ENCODE measurements at places on chromosomes 16 and 17. TPM values are rescaled to one million over a fixed set of nuclear protein-coding genes. Genes with fewer than 3 reads are reported as not detected.

The ICAM2 gene
- total RNA-seq = 12.9 TPM

The ANKS3 gene
- total RNA-seq = 22.0 TPM

The MATCAP1 gene
- total RNA-seq = 10.8 TPM

The NPIPA8 gene
- not detected for total RNA-seq

The DRC7 gene
- total RNA-seq = 0.04 TPM

The CLCN7 gene
- total RNA-seq = 116 TPM

The CENPN gene
- total RNA-seq = 11.0 TPM

- no peak for DNase-seq
Measured at GRCh38 chr17:82978765-82979349, 100.6 kb upstream of the METRNL start.

DNA sequence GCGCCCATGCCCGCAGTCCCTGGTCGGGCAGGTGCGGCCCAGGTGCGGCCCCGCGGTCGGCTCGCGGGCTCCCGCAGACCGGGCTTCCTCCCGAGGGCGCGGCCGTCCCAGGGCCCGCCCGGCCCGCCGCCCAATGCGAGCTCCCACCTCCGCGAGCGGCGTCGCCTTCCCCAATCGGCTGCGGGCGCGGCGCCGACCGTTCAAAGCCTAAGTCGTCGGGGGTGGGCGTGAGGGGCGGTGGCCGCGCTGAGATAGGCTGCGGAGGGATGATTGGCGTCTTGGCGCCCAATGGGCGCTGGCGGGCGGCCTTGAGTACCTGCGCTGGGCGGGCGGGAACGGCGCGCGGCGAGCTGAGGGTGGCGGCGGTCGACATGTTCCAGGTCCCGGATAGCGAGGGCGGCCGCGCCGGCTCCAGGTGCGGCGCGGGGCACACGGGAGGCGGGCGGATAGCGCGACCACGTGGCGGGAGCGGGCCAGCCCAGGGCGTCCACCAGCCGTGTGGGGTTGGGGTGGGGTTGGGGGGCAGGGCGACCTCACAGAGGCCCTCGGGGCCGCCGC is at the start of gene JPT2:
Gene JPT2, plus strand, starts transcription at position 338 of the 558 bp plus-strand sequence. Its CDS starts 34 bp downstream, at position 372.
- DNase-seq = peak; percentile 89

GRCh38 chr17:49846938-49847712 is 744 bp downstream of the TAC4 start:
- no peak for DNase-seq

DNA sequence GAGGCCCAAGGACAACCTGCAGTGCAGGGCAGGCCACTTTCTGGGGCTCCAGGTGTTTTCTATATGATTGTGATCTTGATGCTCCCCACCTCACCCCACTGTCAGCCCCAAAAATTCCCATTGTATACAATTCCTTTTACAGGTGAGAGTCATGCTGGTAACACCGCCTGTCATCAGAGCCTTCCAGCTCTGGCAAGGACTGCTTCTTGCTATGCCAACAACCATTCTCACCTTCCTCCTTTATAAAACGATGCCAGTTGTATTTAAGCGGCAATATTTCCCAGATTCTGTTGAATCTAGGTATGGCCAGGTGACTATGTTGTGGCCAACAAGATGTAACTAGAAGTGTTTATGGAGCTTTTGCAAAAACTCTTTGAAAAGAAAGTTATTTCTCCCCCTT is 30.4 kb upstream of the CALB2 start:
- no peak for DNase-seq

GRCh38 chr17:34412534-34412933 is 49.5 kb upstream of the CCL1 start:
- no peak for DNase-seq

GRCh38 chr16:15542261-15542660 is 100.7 kb downstream of the MARF1 start:
- DNase-seq = no peak

DNA sequence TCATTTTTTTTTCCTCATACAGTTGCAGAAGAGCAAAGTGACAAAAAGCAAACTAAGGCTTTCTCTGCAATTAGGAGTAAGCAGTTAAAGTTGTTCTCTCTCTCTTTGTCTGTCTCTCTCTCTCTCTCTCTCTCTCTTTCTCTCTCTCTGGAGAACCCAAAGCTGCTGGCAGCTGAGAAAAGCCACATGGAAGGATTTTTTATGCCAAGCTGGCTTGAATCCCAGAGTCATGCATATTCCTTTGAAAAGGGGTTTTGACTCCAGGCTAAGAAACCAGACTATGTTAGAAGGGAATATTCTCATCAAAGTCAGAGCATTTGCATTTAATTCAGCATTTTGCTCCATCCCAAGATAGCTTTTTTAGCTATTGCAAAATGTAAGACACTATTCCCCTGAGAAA is 1114.2 kb upstream of the GOT2 start:
- DNase-seq = no peak

GRCh38 chr17:66548158-66548557 is 245.7 kb downstream of the PRKCA start:
- DNase-seq = no peak

GRCh38 chr17:2416010-2416734 is 15.3 kb upstream of the MNT start:
- DNase-seq = no peak

GRCh38 chr17:59152925-59153324 is 2.1 kb downstream of the SKA2 start:
- DNase-seq = no peak

DNA sequence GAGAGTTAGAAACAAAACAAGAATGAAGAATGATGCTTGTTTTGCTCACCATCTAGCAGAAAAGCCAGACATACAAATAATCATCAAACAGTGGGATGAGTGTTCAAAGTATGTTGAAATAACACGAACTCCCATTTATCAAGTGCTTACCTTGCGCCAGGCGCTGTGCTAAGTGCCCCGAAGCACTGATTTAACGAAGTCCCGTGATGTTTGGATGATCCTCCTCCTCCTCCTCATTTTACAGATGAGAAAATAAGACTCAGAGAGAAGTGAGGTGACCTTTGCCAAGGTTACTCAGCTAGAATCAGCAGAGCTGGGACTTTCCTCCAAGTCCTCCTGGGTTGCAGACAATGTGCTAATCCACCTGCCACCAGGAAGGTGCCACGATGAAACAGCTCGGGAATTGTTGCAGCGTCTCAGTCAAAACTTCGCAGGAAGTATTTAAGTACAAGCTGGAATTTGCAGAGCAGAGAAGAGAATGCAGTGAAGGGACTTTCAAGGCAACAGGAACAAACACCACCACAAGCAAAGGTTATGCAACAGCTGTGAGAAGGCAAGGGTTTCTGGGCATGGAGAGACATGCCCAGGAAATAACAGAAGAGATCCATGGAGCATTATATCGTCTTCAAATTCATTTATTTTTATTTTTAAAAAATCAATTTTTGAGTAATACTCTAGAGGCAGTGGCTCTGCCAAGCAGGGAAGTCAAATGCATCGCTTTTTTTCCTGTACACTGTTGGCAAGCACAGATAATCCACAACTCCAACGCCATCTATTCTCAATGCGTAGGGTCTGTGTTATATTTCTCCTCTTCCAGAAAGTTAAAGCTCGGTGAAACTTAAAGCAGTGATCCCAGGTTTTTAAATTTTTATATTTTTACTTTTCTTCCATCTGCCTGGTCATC is 11.1 kb downstream of the PRCD start:
- DNase-seq = no peak

DNA sequence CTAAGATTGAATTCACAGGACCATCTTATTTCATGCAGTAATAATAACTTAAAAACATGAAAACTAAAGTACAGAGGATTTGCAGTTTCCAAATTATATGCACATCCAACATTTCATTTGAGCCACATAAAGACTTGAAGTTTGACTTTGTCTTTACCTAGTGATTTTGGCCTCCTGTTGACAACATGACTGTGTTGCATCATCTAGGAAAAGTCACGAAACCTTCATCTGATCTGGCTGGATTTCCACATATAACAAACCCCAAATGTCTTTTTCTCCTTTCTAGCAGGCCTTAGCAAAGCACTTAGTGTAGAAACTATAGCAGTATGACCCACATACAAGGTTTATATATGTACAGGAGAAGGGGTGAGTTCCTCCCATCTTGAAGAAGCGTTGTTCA is 406.5 kb upstream of the CDH5 start:
- DNase-seq = no peak

DNA sequence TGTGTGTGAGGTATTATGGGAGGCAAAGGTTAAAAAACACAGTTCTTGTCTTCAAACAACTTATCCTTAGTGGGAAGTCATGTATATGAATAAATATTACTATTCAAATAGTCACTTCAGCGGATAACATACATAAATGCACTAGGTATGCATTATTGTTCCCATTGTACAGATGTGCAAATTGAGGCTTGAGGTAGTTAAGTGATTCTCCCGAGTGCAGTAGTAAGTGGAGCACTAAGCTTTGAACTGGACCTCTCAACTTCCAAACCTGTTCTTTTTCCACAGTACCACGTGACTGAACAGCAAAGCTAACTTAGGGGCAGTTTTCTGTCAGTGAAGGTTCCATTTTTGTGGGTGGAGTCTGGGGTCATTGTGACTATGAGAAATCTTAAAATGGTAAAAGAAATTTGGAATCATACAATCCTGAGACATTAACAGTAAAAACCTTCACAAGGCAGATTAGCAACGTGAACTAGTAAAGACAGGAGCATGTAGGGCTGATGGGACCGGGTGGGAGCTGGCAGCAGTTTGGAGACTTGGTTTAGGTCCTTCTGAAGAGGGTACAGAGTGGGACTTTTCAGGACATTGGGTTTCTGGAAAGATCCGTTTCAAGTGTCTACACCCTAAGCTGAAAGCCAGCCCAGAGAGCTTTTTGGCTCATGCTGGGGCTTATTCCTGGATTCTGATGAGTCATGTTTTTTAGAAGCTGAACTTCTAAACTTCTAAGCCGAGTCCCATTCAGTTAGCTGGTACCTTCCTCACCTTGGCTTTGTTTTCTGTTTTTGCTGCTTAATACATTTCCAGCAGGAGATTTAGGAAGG is 204.9 kb downstream of the PRKCA start:
- no peak for DNase-seq

DNA sequence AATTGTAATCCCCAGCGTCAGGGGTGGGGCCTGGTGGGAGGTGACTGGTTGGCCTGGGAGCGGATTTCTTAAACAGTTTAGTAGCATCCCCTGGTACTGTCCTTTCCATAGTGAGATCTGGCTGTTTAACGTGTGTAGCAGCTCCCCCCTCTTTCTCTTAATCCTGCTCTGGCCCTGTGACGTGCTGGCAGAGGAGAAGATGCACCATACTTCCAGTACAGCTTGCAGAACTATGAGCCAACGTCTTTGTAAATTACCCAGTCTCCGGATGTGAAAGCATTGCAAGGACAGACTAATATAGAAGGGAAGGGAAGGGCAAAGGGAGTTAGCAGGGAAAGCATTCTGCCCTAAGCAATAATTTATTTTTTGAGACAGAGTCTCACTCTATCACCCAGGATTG is 83.9 kb downstream of the RMI2 start:
- no peak for DNase-seq

GRCh38 chr16:66294507-66294906 is 72.0 kb upstream of the CDH5 start:
- DNase-seq = no peak

GRCh38 chr17:67021196-67021595 is 23.2 kb upstream of the CACNG1 start:
- DNase-seq = no peak

GRCh38 chr16:50491516-50491915 is 56.7 kb upstream of the NKD1 start:
- DNase-seq = no peak

DNA sequence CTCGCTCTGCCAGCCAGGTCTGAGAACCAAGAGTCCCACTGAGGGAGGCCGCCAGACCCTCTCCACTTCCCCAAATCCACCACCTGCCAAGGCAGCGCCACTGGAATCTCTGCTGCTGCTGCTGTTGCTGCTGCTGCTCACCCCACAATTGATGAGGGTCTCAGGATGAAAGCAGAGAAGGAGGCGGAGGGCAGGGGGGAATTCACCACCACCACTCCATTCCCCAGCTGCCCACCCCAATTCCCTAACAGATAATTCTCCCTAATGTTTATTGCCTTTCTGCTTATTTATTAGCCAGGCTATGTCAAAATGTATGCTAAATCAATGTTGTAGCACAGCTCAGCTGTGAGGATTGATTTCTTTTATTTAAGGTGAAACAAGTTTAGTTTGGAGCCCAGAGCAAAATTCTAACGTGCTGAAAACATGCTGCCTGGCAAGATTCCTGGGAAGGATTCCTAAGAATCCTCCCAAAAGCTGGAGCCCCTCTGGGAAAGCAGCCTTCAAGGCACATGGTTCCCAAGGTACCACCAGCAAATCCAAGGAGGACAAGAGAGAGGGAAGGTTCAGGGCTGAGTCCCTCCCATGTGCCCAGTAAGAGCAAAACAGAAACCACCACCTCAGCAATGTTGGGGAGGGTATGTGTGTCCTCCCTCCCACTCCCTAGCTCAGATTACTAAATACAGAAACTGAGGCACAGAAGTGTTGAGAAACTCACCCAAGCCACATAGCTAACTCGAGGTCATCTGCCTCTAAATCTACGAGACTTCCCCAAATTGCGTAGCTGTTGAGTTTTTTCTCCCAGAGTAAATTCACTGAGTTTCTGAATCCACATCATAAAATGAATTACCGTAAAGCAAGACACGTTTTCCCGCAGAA is 12.2 kb upstream of the CDH5 start:
- DNase-seq = no peak

DNA sequence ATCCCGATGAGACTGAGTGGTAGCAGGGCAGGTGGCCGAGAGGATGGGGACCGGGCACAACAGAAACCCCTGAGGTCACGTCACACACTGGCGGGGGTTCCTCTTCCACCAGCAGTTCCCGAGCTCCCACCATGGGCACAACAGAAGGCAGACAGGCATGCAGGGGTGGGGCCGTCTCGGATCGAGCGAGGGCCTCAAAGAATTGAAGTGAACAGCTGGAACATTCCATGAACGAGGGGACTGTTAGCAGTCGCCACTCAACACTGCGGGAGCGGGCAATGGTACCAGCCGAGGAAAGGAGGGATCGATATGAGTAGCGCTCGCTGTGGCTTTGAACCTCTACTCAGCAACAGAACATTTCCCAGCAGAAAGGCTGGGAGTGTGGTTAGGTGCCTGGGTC is 5.3 kb downstream of the CEP131 start:
- DNase-seq = no peak

- no peak for DNase-seq
Measured at GRCh38 chr17:41868568-41868967, 3.3 kb upstream of the KLHL11 start.

- DNase-seq = no peak
Measured at GRCh38 chr16:10776280-10776679, 32.6 kb downstream of the NUBP1 start.

DNA sequence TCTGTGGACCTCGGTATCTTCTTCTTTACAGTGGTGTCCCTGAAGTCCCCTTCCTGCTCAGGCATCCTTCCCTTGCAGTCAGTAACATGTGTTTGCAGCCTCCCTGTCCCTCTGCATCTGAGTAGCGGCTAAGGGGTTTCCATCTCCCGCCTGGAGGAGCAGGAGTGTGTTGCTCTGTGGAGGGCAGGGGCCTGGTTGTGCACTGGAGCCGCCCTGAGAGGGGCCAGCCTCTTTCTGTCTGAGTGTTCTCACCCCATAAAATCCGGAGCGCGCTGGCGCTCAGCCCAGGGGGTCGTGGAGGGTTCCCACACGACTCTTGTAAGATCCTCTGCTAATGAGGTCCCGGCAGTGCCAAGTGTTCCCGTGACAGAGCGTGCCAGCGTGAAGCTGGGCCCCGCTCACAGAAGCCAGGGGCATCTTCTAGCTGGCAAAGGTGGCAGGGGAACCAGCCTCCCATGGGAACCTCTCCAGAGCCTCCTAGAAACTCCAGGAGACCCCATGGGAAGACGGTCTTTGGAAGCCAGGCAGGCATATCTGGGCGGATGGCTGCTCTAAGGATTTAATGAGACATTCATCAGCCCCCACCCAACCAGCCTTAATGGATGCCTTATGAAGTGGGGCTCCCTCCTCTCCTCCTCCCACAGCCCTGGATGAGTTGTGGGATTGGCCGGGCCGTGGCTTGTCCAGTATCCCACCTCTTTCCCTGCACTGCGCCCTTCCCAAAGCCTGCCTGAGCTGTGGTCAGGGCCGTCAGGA is 91.4 kb upstream of the GSE1 start:
- no peak for DNase-seq
